GM19239 (cell line): ENCODE measurements at places on chromosomes 6 and 20.

DNA sequence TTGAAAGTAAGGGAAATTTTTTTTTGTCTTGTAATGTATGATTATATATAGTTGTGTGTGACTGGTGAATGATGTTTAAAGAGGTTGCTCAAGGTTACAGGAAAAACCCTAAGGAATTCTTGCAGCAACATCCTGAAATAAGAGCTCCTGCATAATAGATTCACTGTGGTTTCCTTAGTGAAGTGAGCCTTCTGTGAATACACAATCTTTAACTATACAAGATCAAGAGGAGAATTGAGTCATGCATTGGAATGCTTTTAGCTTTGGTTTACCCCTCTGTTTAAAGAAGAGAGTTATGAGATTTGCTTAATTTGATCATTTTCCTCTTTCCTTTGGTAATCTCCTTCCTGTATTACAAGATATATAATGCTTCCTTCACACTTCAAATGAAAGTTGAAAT is 141.6 kb upstream of the EYA4 start:
- DNase-seq: no peak

DNA sequence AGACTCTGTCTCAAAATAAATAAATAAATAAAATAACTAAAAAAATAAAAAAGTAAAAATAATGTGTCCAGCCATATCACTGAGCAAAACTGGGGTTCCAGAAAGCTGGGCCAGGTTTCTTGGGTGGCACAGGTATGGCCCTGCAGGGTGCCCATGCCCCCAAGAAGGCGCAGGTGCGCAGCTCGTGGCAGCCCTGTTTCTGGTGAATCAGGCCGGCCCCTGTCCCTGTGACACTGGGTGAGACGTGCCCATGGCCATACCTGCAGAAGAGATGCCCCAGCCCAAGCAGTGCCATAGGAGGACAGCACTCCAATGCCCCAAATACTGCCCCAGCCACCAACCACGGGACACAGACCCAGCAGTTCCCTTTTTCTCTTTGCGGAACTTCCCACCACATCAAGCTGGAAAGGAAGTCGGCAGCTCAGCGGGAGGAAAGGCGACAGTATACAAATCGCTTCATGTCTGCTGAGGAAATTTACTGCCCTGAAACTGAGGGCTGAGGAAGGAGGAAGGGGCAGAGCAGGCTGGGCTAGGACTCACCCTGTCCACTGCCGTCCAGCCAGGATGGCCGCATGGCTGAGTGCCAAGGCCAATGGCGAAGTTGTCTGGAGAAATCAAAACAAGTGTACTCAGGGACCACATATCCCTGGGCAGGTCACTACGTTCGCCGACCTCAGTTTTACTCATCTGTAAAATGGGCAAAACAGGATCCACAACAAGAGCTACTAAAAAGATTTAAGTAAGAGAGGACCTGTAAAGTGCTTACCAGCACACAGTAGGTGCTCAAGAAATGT is 55.4 kb downstream of the PREX1 start:
- DNase-seq: no peak

GRCh38 chr20:46700481-46700880 is 9.0 kb upstream of the SLC2A10 start:
- DNase-seq: no peak

- no peak for DNase-seq
These were observed 211.3 kb downstream of the FARS2 start for GRCh38 chr6:5472571-5472970.

GRCh38 chr6:37242429-37243052 is 15.0 kb upstream of the TBC1D22B start:
- no peak for DNase-seq

DNA sequence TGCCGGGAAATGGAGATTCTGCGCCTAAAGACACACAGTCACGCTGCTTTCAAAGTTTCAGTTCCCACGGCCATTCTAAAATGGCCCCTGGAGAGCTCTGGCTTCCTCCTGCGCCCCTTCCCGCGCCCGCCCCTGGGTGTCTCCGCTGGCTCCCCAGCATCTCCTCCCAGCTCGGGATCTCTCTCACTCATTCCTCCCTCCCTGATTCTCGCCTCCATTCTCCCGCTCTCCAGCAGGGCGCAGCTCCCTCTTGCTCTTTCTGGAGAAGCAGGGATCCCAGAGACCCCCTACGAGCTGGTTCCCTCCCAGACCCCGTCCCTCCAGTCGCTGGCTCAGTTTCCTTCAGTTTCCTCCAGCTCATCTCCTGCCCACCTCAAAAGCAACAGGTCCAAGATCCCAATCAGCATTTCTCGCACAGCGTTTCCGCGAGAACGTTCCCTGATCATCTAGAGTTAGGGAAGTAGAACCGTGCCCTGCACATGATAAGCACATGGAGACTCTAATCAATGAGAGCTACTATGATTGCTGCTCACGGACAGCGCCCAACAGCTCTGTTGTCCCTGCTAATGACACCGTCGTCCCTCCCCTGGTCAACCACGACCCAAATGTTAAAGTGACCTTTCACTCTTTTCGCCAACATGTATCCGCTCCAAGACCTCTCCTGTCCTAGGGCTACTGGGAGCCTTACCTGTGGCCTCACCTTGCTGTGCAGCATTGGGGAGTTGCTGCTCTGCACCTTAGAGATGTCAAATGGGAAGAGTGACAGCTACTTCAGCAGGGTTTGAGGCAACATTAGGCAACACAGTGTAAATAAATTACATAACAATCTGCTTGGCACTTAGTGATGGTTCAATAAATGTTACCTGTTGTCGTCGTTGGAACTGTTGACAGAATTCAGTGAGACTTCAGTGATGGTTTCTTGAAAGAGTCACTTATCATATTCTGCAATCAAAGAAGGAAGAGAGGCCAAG is 218.5 kb upstream of the QKI start:
- no peak for DNase-seq

GRCh38 chr6:20447157-20447556 is 45.5 kb downstream of the E2F3 start:
- DNase-seq: no peak
